Stimulated activated CD8-positive, alpha-beta memory T cell treated with anti-CD3 and anti-CD28 coated beads, Interleukin-12 subunit alpha, Interleukin-12 subunit beta, amount 100 ng/mL, for 1 hour (primary cell): ENCODE measurements at places on chromosomes 16 and 17.

DNA sequence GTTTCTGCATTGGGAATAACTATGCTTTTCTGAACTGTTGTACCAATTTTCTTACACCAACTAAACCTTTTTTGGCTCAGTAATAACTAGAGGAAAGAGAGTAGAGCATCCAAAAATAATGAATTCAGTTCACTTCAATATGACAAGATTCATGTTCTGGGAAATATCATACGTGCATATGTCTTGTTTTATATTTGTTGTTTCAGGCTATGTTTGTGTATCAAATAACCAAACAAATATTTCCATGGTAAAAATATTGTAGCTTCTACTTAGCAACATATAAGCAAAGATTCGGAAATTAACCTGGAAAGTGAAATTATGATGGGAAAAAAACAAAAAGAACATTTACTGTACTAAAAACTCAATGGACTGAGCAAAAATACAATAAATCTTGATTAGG, 503.2 kb downstream of the TMEM114 start:
- no peak for DNase-seq

- DNase-seq, result no peak
Measured at GRCh38 chr17:13491916-13492736, 109.6 kb downstream of the HS3ST3A1 start.

DNA sequence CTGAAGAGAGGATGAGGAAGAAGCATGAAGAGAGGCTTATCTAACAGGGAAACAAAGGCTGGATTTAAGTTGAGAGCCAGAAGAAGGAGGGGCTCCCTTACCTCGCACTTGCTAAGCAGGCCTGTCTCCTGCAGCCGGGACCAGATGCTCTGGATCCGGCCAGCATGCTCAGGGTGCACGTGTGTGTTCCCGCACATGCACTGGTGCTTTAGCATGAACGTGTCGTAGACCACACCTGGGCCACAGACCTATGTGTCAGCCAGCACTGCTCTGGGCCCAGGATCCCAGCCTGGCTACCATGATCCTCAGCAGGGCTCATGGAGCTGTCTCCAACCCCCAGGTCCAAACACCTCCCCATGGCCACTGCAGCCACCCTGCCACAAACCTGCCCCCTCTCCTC, 14.4 kb downstream of the G6PC3 start:
- DNase-seq, result no peak

- no peak for DNase-seq
Measured at GRCh38 chr16:68022278-68022727, 729 bp downstream of the DDX28 start.

- no peak for DNase-seq
Measured at GRCh38 chr16:58269526-58269925, 25.3 kb downstream of the PRSS54 start.

DNA sequence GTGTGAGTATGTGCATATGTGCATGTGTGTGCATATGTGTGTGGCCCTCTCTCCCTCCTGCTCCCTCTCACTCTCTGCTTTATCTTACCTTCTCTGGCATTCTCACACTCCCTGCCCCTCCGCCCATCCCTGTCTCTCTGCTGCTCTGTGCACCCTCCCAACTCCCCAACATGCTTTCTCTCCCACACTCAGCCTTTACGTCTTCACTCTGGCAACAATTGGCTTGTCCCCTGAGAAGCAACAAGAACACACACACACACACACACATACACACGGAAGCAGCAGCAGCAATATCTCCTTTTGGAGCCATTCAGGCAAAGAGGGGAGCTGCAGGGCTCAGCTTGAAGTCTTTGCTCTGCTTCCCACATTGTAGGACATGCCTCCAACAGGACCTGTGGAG, 27.8 kb downstream of the PITPNM3 start:
- DNase-seq, result no peak

DNA sequence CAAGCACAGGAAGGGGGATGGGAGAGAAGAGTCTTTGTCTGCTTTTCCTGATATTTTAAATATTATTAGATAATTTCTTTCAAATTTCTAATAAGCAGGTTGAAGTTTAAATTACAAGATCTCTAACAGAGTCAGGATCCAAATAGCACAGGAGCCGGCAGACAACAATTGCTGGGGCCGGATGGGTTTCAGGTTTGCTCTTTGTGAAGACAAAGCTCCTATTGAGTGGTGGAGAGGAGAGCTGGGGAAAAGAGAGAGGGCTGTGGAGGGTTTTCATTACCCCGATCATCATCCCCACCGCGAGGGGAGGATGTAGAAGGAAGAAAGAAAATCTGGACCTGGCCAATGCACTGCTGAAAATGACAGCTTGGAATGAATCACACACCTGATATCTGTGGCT, 197.3 kb downstream of the SOX9 start:
- DNase-seq, result no peak

DNA sequence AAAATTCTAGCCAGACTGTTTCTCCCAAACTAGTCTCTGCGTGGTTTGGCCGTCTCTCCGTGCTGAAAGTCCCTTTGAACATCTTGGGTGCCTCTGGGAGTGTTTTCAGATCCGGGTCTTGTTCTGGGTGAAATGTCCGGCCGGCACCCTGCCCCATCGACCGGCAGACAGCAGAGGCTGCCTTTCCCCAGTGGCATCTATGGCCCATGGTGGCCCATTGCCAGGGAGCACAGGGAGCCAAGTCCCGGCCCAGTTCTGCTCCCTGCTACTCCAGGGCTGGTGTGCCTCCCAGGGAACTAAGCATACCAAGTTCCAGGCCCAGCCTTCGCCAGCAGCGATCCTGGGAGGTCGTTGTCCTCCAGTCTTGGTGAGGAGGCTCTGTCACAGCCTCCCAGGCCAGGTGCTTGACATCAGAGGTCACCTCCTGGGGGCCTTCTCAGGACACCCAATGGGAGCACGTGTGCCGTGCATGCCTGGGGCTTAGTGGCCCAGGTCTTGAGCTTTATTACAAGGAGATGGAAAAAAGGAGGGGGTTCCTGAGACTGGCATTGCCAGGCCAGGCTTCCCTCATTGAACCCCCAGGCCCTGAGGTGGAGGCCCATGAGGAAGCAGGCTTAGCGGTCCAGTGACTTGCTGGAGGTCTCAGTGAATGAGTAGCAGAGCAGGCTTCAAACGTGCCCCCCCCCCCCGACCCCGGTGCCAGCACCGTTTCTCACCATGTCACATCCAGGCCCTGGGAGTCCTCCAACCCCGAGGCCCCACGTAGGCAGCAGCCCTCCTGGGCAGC, 54.0 kb downstream of the PGS1 start:
- no peak for DNase-seq

- no peak for DNase-seq
Measured at GRCh38 chr16:52545222-52545897, 1.6 kb downstream of the TOX3 start.

DNA sequence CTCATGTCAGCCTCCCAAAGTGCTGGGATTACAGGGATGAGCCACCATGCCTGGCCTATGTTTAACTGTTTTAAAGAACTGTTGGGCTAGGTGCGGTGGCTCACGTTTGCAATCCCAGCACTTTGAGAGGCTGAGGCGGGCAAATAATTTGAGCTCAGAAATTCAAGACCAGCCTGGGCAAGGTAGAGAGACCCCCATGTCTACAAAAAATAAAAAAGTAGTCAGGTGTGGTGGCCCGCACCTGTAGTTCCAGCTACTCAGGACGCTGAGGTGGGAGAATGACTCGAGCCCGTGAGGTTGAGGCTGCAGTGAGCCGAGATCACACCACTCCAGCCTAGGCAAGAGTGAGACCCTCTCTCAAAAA, 1.9 kb upstream of the ITGAL start:
- DNase-seq, result no peak

DNA sequence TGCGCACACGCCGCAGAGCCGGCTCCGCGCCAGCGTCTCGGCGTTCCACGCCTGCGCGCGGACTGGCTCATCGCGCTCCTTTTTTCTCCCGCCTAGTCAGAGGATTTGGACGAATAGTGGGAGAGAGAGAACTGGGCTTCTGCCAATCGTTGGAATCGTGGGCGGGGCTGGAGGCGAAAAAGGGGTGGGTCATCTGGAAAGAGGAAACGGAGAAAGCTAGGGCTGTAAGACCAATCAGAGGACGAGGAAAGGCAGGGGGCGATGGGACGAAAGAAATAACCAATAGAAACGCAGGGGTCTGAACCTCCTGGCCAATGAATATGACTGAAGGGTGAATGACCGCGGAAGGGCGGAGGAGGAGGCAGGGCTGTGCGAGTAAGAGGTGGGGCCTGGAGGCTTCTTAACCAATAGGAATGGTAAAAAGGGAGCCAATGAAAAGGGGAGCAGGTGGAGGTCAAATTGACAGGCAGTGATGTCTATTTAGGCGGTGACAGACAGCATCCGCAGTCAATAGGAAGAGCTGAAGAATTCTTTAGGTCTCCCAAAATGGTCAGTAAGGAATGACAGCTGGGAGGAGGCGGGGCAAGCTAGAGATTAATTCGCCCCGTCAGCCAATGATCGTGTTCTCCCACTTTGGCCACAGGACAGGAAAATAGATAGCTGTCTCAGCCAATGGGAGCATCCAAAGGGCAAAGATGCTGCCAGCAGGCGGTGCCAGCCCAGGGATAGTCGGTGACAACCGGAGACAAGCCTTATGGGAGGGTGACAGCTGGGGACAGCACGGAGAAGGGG, at the start of gene TBC1D10B:
Gene TBC1D10B (minus strand): TSS at position 39 of the 792 bp plus-strand sequence. CDS start 311 bp downstream, outside the sequence.
- DNase-seq, result peak; percentile 98

DNA sequence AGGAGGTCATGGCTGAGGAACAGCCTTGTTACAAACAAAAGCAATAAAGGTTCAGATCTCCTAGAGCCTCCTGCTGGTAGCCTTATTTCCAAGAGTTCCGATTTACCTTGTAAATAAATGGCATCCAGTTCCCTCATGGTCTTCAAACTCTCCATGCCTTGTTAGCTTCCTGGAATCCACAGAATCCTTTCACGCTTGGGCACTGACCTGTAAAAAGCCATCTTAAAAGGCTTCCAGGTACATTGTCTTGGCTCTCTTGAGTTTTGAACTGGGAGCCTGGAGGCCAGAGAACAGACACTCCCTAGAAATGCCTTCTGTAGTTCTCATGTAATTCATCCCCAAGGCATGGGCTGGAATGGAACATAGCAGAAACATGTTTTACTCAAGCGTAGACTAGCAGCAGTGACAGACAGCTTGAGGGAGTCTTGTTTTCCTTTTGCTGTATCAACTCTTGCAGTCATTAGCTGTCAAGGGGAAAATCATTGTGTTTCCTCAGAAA, 207.9 kb downstream of the SNX29 start:
- DNase-seq, result no peak

- DNase-seq, result no peak
Measured at GRCh38 chr17:28041844-28042656, 427 bp upstream of the NLK start.

GRCh38 chr17:2940352-2940751, 123.1 kb downstream of the OR1D5 start:
- no peak for DNase-seq

- no peak for DNase-seq
Measured at GRCh38 chr17:77391668-77392375, 251.1 kb downstream of the SEC14L1 start.

GRCh38 chr16:89863741-89864526, 9.5 kb upstream of the TCF25 start:
- no peak for DNase-seq

- no peak for DNase-seq
Measured at GRCh38 chr17:42670789-42671657, 5.8 kb downstream of the PLEKHH3 start.

GRCh38 chr16:78142788-78143187, 43.3 kb downstream of the WWOX start:
- DNase-seq, result no peak

DNA sequence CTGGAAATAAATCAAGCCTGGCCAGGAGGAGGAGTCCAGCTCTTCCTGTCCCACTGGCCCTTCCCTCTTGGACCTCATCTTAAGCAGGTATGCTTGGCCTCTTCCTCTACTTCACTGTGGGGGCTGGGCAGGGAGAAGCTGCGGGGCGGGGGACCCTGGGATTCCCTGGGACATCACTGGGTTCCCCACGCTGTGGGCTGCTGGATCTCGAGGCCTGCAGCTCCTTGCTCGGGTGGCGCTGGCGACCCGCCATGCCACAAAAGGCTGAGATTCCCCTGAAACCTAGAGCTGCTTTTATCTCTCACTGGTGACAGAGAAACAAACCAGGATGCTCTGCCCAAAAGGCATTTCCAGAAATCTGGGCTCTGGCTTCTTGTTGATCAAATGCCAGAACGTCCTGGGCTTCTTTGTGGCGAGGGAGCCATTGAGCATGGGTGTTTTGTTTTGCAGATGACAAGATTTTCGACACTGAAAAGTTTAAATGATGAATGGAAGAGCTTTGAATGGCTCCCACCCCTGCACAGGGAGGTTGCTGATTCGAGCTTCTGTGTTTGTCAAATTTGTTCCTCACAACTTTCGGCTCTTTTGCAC, 8.6 kb upstream of the PGS1 start:
- no peak for DNase-seq

DNA sequence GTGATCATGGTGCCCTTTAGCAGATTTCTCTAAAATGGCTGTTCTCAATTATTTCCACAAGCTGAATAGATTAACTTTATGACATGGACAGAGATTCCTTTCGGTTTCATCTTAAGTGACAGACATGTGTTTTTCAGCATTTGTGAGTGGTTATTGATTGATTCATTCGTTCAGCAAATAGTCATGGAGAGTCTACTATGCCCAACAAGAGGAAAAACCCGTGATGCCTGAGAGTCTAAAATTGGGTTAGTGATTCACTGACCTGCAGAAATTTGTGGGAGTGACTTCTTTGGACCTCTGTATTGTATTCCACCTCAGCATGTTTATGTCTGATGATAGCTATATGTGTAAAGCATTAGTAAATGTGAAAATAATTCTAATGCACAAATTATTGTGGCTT, 28.0 kb upstream of the DUSP14 start:
- DNase-seq, result no peak

DNA sequence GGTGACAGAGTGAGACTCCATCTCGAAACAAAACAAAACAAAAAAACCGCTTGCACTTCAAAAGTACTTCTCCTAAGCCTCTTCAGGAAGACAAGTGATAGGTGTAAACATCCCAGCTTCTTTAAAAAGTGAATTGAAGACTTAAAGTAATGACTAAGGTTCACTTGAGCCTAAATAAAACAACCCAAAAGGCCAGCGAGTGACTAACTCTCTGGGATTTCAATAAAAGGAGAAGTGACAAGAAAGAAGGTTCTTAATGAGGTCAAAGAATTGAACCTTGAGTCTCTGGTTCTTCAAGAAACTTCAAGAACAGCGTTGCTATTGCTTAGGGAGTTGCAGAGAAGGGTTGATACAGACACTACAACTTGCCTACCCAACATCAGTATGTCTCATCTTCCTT, 42.2 kb downstream of the STX8 start:
- DNase-seq, result no peak

DNA sequence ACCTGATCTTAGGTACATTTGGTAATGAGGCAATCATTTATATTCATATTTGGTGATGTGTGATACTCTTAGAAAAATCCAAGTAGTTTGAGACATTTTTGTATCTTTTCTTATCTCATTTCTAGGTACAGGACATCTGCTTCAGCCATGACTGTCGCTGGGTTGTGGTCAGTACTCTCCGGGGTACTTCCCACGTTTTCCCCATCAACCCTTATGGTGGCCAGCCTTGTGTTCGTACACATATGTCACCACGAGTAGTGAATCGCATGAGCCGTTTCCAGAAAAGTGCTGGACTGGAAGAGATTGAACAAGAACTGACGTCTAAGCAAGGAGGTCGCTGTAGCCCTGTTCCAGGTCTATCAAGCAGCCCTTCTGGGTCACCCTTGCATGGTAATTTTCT, 312.2 kb downstream of the BCAS3 start:
- no peak for DNase-seq
